ENCODE measurements at places on chromosomes 1 and 21.
A peak's percentile ranks its signal among the peaks of the same experiment; 100 is the strongest.

GRCh38 chr1:231203259-231204057 is 37.6 kb upstream of the GNPAT start:
- DNase-seq: no peak

GRCh38 chr1:79312438-79312837 is 305.9 kb upstream of the ADGRL4 start:
- DNase-seq: no peak

- peak; percentile 38 for DNase-seq
Observed at GRCh38 chr1:25037174-25038074, 107.3 kb upstream of the RUNX3 start.

GRCh38 chr1:2228157-2228594 is at the start of gene SKI:
Gene SKI, plus strand, starts transcription at chr1:2228319. Its CDS starts 448 bp downstream, at chr1:2228767.
- DNase-seq: no peak

- DNase-seq: no peak
Observed at GRCh38 chr1:37862330-37862729, 2.9 kb upstream of the MTF1 start.

DNA sequence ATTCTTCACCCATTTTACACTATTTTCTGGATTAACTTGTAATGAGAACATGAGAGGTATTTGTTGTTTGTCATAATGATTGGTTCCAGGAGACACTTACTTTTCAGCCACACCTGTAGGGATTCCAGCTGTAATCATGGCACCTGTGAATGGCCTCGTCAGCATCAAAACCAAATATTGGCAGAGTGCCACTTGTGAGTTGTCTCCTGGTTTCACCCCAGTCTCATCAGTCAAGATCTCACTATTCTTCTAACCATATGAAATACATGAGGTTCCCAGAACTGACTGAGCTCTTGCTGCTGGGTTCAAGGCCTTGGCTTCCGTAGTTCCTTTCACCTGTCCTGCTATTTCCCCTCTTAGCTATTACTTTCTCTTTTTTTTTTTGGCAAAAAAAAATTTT is 246.6 kb upstream of the ADGRL2 start:
- no peak for DNase-seq

- DNase-seq: peak; percentile 59
Observed at GRCh38 chr1:8169364-8170058, 143.4 kb upstream of the ERRFI1 start.

- DNase-seq: no peak
Observed at GRCh38 chr1:230922620-230923019, 54.3 kb upstream of the C1orf198 start.

GRCh38 chr1:69492286-69492685 is 75.4 kb upstream of the LRRC7 start:
- DNase-seq: no peak

DNA sequence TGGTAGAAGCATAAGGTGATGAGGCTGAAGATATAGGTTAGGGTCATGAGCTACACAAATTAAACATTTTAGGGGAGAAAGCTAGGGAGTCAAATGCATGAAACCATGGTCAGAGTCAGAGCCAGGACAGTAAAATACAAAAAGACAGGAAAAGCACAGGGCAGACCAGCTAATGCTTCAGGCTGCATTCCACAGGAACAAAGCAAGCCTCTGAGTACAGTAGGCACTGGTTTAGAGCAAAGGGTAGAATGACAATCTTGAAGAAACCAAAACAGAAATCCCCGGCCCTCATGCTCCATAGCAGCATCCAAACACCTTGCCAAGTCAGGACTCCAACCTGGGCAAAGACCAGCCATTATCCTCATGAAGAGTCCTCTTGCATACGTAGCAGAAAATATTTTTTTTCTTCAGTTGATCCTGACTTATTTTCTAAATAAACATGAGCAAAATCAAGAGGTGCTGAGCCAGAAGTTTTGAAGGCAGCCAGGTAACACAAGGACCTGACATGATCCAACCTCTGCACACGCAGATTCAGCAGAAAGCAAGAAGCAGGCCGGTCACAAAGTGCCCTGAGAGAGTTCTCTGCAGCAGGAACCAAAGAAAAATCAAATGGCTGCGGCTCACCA is 273.1 kb downstream of the TTLL7 start:
- no peak for DNase-seq

- DNase-seq: no peak
Observed at GRCh38 chr1:1373051-1373814, 1.8 kb downstream of the AURKAIP1 start.

GRCh38 chr1:12601700-12602658 is 16.0 kb downstream of the DHRS3 start:
- DNase-seq: no peak

DNA sequence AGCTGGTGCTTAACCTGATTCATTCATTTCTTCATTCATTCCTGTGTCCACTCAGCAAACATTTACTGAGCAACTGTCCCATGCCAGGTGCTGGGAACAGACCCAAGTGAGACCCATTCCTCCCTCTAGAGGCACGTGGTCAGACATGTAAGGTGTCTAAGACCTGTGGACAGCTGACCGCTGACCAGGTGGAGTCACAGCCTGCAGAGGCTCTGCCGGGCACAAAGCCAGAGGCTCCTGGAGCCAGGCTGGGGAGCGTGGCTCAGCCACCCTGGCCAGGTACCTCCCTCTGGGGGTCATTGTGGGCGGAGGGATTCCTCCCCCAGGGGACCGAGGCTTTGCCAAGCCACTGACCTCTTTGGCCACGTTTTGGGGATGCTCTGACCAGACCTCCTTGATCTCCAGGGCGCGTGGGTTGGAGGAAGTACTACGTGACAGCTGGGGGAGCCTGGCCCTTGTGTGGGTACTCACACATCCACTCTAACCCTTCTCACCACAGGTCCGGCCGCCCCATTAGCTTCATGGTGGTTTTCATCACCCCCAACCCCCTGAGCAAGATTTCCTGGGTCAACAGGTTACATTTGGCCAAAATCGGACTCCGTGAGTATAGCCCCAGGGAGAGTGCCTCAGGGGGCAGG is 100.3 kb downstream of the ARHGEF10L start:
- DNase-seq: no peak

GRCh38 chr21:45592208-45592619 is 50.0 kb upstream of the SLC19A1 start:
- DNase-seq: no peak

- no peak for DNase-seq
Observed at GRCh38 chr1:236417336-236417735, 23.2 kb downstream of the EDARADD start.

DNA sequence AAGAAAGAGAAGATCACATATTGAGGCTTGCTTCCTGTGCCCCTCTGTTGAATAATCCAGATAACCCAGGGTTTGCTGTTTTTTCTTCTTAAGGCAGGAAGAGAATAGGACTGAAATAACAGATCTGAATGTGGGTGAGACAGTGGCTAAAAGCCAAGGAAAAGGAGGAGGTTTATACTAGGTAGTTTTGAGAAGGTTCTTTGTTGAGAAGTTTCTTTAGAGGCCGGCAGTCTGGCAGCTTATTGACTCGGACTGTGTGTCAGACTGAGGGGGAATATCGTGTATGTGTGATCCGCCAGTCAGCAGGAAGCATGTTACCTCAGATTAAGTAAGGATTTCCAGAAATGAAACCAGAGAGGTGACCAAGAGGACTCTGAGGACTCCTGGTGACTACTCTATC is 119.8 kb downstream of the PLA2G4A start:
- DNase-seq: no peak

DNA sequence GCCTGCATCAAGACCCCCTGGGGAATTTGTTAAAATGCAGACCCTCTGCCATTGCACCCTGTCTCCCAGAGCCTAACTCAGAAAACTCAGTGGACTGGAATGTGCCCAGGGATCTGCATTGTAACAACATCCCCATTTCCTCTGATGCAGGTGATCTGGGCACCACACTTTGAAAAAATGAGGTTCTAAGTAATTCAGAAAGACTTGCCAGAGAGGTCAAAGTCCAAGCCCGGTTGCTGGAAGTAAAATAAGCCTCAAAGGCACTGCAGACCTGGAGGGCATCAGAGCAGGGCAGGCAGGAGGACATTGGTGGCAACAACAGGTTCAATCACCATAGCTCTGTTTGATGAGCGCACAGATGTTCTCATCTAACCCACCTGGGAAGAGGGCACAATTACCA is 90.7 kb downstream of the SYT2 start:
- no peak for DNase-seq

DNA sequence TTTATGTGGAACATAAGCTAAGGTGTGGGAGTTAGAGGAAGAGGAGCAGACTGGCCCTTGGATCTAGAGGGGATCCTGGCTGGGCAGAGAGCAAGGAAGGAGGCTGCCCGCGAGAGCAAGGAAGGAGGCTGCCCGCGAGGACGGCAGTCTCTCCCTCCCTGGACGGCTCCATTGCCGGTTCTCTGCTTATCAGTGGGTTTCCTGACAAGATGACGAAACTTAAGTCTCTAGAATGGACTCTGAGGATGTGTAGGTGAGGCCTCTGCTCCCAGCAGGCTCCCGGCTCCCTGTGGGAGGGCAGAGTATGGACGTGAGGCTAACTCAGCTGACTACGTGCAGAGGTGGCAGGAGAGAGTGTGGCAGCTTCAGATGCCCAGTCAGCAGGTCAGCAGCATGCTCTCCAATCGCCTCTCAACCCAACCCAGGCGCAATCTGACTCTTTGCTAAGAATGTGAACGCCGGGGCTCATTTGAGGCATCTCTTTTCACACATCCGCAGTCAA is 6.1 kb downstream of the MYBPHL start:
- no peak for DNase-seq

Measured in NCI-H2081 (cell line).